ENCODE measurements at places on chromosomes 12 and 14. TPM values are rescaled to one million over a fixed set of nuclear protein-coding genes. Genes with fewer than 3 reads are reported as not detected.
A peak's percentile ranks its signal among the peaks of the same experiment; 100 is the strongest.

GRCh38 chr14:105010891-105011291, 10.0 kb downstream of the CDCA4 start:
- peaks cover 31% of the 10 kb centered on the region for H3K4me1 ChIP-seq
- H3K4me3 ChIP-seq, result no peak overlapping the region
- H3K27ac ChIP-seq, result no peak overlapping the region

GRCh38 chr12:88450136-88450535, 130.1 kb downstream of the KITLG start:
- no peak overlapping the region for H3K4me3 ChIP-seq
- H3K36me3 ChIP-seq, result no peaks in the 10 kb centered on the region
- DNase-seq, result no peak
- peaks cover 9% of the 10 kb centered on the region for H3K4me1 ChIP-seq
- no peak overlapping the region for H3K27ac ChIP-seq
- no peaks in the 10 kb centered on the region for H3K27me3 ChIP-seq

GRCh38 chr12:127980585-127980984, 286.4 kb upstream of the TMEM132C start:
- no peaks in the 10 kb centered on the region for H3K27me3 ChIP-seq
- H3K4me3 ChIP-seq, result no peak overlapping the region
- H3K4me1 ChIP-seq, result no peaks in the 10 kb centered on the region
- no peaks in the 10 kb centered on the region for H3K36me3 ChIP-seq
- no peak overlapping the region for H3K27ac ChIP-seq

DNA sequence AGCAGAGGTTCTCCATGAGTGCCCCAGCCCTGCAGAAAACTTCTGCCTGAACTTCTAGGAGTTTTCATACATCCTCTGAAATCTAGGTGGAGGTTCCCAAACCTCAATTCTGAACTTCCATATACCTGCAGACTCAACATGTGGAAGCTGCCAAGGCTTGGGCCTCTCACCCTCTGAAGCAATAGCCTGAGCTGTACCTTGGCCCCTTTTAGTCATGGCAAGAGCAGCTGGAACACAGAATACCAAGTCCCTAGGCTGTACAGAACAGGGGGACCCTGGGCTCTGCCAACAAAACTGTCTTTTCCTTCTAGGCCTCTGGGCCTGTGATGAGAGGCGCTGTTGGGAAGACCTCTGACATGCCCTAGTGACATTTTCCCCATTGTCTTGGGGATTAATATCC, 494.3 kb upstream of the FOXG1 start:
- H3K4me3 ChIP-seq, result no peak overlapping the region
- no peaks in the 10 kb centered on the region for H3K27me3 ChIP-seq
- DNase-seq, result no peak
- no peaks in the 10 kb centered on the region for H3K4me1 ChIP-seq

- H3K4me1 ChIP-seq, result no peaks in the 10 kb centered on the region
- no peak overlapping the region for H3K4me3 ChIP-seq
- H3K27me3 ChIP-seq, result no peaks in the 10 kb centered on the region
- H3K36me3 ChIP-seq, result no peaks in the 10 kb centered on the region
Measured at GRCh38 chr12:23687947-23688346, 261.5 kb downstream of the SOX5 start.

DNA sequence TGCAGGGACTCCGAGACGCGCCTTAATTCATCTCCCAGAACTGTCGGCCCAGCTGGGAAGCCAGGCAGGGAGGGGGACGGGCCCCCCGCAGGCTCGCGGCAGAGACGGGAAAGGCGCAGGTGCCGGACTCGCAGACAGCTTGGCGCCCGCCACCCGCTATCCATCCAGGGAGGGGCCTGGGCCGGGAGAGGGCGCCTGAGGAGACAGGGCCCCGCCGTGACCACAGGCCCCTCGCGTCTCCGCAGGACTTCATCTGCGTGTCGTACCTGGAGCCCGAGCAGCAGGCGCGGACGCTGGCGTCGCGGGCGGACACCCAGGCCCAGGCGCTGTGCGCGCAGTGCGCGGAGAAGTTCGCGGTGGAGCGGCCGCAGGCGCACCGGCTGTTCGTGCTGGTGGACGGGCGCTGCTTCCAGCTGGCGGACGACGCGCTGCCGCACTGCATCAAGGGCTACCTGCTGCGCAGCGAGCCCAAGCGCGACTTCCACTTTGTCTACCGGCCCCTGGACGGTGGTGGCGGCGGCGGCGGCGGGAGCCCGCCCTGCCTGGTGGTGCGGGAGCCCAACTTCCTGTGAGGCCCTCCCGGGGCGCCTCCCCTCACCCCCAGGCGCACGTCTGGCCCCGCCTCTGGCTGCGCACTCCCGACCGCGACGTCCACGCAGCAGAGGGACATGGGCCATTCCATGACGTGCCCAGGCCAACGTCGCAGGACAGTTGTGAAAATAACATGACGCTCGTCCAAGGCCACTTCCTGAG, 60.6 kb downstream of the LGMN start:
- peaks cover 34% of the 10 kb centered on the region for H3K4me1 ChIP-seq
- DNase-seq, result peak; percentile 80
- H3K36me3 ChIP-seq, result peaks cover 36% of the 10 kb centered on the region
- H3K4me3 ChIP-seq, result peak overlapping the region; percentile 52
- peak overlapping the region; percentile 1 for H3K27ac ChIP-seq

- H3K4me1 ChIP-seq, result peaks cover 6% of the 10 kb centered on the region
- no peaks in the 10 kb centered on the region for H3K27me3 ChIP-seq
- no peaks in the 10 kb centered on the region for H3K36me3 ChIP-seq
- no peak overlapping the region for H3K4me3 ChIP-seq
Measured at GRCh38 chr12:104226672-104227071, 11.1 kb downstream of the TXNRD1 start.

- H3K4me3 ChIP-seq, result no peak overlapping the region
- no peak overlapping the region for H3K27ac ChIP-seq
- no peaks in the 10 kb centered on the region for H3K27me3 ChIP-seq
- H3K4me1 ChIP-seq, result no peaks in the 10 kb centered on the region
Measured at GRCh38 chr14:82759656-82760055, 1226.0 kb upstream of the SEL1L start.

DNA sequence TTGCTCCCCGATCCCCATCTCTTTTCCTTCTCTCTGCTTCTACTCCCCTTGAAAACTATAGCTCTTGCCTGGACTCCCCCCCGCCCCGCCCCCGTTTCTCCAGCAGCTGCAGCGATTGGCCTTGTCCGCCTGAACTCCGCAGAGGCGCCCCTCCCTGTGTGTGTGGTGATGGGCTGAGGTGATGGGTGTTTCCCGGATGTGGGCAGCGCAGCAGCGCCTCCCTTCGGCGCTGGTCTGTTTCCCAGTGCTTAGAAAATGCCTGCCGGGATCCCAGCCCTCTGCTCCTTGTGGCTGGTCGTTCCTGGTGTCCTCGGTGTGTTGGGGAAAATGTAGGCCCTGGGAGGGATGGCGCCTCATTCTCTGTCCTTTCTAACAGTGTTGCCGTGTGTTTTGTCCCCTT, 43.3 kb downstream of the GALNT8 start:
- no peaks in the 10 kb centered on the region for H3K36me3 ChIP-seq
- DNase-seq, result peak; percentile 80
- no peak overlapping the region for H3K27ac ChIP-seq
- H3K27me3 ChIP-seq, result no peaks in the 10 kb centered on the region
- H3K4me1 ChIP-seq, result no peaks in the 10 kb centered on the region

GRCh38 chr12:44874981-44875416, 1.1 kb downstream of the NELL2 start:
- peaks cover 9% of the 10 kb centered on the region for H3K4me1 ChIP-seq
- H3K36me3 ChIP-seq, result no peaks in the 10 kb centered on the region
- H3K4me3 ChIP-seq, result peak overlapping the region; percentile 72
- H3K27me3 ChIP-seq, result peaks cover 59% of the 10 kb centered on the region
- DNase-seq, result no peak
- H3K27ac ChIP-seq, result no peak overlapping the region

- H3K4me3 ChIP-seq, result no peak overlapping the region
- no peak for DNase-seq
- H3K27ac ChIP-seq, result peak overlapping the region; percentile 43
- no peaks in the 10 kb centered on the region for H3K36me3 ChIP-seq
Measured at GRCh38 chr12:79547044-79547734, 143.6 kb downstream of the PAWR start.

DNA sequence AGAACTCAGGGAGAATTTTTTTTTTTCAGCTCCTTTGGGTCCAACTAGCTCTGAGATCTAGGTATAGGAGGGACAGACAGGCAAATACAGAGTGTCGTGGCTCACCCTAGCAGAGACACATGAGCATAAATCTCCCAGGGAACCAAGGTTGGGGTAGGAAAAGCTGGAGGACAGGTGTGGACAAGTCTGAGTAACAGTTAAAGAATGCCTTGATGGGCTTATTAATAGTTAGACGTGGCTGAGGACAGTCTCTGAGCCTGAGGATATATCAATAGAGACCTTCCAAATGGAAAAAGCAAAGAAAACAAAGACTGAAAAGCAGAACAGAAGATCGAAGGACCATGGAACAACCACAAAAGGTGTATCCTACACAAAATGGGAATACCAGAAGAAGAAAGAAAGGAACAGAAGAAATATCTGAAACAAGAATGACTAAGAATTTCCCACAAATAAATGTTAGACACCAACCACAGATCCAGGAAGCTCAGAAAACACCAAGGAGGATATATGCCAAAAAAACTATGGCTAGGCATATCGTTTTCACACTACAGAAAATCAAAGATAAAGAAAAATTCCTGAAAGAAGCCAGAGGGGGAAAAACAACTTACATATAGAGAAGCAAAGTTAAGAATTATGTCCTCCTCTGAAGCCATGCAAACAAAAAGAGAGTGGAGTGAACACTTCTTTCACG, 80.9 kb downstream of the PTPRB start:
- H3K27me3 ChIP-seq, result no peaks in the 10 kb centered on the region
- H3K36me3 ChIP-seq, result no peaks in the 10 kb centered on the region
- no peak overlapping the region for H3K27ac ChIP-seq

GRCh38 chr12:120064054-120064940, 52.3 kb downstream of the RAB35 start:
- H3K4me1 ChIP-seq, result no peaks in the 10 kb centered on the region
- H3K36me3 ChIP-seq, result no peaks in the 10 kb centered on the region
- no peaks in the 10 kb centered on the region for H3K27me3 ChIP-seq
- H3K27ac ChIP-seq, result no peak overlapping the region
- DNase-seq, result peak; percentile 20
- H3K4me3 ChIP-seq, result no peak overlapping the region

- H3K27ac ChIP-seq, result no peak overlapping the region
- H3K4me1 ChIP-seq, result peaks cover 7% of the 10 kb centered on the region
- no peaks in the 10 kb centered on the region for H3K27me3 ChIP-seq
- no peak for DNase-seq
Measured at GRCh38 chr12:57586128-57586527, 4.9 kb upstream of the PIP4K2C start.

GRCh38 chr12:93442411-93443340, 929 bp upstream of the UBE2N start:
- peaks cover 16% of the 10 kb centered on the region for H3K4me1 ChIP-seq
- no peaks in the 10 kb centered on the region for H3K27me3 ChIP-seq
- no peaks in the 10 kb centered on the region for H3K36me3 ChIP-seq
- peak overlapping the region; percentile 100 for H3K4me3 ChIP-seq

DNA sequence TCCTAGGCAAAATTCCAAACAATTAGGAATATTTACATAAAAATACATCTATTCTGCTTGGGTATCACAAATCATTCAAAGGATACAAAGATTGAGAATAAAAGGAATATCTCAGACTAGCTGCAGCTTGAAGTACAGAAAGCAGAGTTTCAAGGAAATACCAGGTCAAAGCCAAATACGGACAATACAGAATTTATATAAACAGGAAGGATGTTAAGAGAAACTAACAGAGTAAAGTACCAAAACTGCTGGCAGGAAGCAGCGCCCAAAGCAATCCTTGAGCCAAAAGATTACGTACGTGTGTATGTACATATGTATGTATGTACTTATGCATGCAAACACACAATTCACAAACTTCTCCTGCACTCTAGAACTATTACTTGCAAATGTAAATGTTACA, 86.6 kb downstream of the PPP1R12A start:
- H3K27me3 ChIP-seq, result no peaks in the 10 kb centered on the region
- peaks cover 19% of the 10 kb centered on the region for H3K36me3 ChIP-seq
- no peak overlapping the region for H3K4me3 ChIP-seq
- H3K4me1 ChIP-seq, result no peaks in the 10 kb centered on the region

- H3K4me3 ChIP-seq, result no peak overlapping the region
- no peaks in the 10 kb centered on the region for H3K4me1 ChIP-seq
- DNase-seq, result no peak
- no peaks in the 10 kb centered on the region for H3K27me3 ChIP-seq
Measured at GRCh38 chr12:34345801-34346200, 323.5 kb downstream of the ALG10 start.

GRCh38 chr14:68084256-68084655, 264.7 kb downstream of the RAD51B start:
- H3K27me3 ChIP-seq, result no peaks in the 10 kb centered on the region
- peaks cover 22% of the 10 kb centered on the region for H3K4me1 ChIP-seq
- no peak overlapping the region for H3K27ac ChIP-seq
- H3K36me3 ChIP-seq, result no peaks in the 10 kb centered on the region
- DNase-seq, result no peak

DNA sequence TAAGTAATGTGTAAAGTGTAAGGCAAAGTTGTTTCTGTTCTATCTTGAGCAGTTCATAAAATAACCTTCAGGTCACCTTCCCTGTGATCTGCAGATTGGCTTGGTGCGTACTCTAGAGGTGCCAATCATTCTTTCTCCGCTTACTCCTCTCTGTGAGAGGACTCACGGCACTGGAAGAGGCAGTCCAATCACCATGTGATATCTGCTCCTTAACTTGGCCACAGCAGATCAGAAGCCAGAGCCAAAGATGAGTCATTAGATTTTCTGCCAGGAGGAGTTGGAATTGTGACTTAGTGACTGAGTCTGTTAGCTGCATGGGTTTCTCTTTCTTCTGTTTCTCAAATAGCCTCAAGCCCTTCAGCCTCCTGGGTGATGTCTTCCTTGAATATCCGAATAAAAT, 165.5 kb downstream of the SLC41A2 start:
- H3K4me1 ChIP-seq, result no peaks in the 10 kb centered on the region
- H3K27ac ChIP-seq, result peak overlapping the region; percentile 16
- peak; percentile 67 for DNase-seq
- no peaks in the 10 kb centered on the region for H3K27me3 ChIP-seq
- no peaks in the 10 kb centered on the region for H3K36me3 ChIP-seq

Gene MUCL1
- not detected for total RNA-seq

Gene PLA2G1B
- total RNA-seq, result not detected

Gene SOX5
- 57.2 TPM for total RNA-seq

Gene PZP
- not detected for total RNA-seq

Gene LRIG3
- 41.4 TPM for total RNA-seq

Gene DTX3
- total RNA-seq, result 49.6 TPM

Gene RIMKLB
- 18.1 TPM for total RNA-seq

Gene ESPL1
- 6.7 TPM for total RNA-seq

Gene TAS2R8
- not detected for total RNA-seq

Gene P2RX2
- total RNA-seq, result not detected

Gene MAP1LC3B2
- 1.3 TPM for total RNA-seq

Gene POTEM
- total RNA-seq, result not detected

Gene CLEC6A
- total RNA-seq, result not detected

Gene SUOX
- total RNA-seq, result 20.6 TPM

Gene LMO3
- total RNA-seq, result 14.2 TPM

Gene FAM177A1
- 300 TPM for total RNA-seq

All from stomach (tissue), 19 donors.